ENCODE measurements at places on chromosomes 4 and X.

- DNase-seq: no peak
Observed at GRCh38 chr4:184148738-184149637, 68.7 kb downstream of the ENPP6 start.

DNA sequence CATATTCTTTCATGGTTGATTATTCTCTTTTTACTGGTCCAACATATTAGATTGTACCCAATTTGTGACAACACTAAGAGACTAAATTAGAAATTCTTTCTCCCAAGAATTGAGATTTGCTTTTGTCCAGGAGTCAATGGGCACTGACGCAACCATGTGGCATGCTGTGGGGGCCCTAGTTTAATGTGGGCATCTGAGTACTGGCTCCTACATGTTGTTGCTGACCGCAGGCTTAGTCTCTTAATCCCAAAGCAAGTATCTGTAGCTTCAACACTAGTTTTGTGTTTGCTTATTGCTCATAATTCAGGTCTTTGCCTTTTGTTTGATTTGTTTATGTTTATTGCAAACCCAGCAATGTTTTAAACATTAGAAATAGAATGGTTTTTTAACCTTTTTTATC, 263.4 kb upstream of the NDST4 start:
- DNase-seq: no peak

DNA sequence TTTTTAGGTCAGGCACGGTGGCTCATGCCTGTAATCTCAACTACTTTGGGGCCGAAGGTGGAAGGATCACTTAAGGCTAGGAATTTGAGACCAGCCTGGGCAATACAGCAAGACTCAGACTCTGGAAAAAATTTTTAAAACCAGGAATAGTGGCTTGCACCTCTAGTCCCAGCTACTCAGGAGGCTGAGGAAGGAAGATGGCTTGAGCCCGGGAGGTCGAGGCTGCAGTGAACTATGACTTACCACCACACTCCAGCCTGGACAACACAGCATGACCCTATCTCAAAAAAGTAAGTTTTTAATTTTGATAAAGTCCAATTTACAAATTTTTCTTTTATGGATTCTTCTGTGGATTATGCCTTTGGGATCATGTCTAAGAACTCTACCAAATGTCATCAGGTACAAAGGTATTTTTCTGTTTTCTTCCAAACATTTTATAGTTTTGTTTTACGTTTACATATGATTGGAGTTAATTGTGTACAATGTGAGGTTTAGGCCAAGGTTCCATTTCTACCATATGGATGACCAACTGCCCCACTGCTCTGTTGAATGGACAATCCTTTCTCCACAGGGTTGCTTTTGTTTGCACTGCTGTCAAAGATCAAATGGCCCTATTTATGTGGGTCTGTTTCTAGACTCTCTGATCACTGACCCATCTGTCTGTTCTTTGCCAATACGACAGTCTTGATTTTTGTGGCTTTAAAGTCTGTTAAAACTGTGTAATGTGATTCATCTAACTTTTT, 48.2 kb downstream of the CPLX1 start:
- DNase-seq: no peak

DNA sequence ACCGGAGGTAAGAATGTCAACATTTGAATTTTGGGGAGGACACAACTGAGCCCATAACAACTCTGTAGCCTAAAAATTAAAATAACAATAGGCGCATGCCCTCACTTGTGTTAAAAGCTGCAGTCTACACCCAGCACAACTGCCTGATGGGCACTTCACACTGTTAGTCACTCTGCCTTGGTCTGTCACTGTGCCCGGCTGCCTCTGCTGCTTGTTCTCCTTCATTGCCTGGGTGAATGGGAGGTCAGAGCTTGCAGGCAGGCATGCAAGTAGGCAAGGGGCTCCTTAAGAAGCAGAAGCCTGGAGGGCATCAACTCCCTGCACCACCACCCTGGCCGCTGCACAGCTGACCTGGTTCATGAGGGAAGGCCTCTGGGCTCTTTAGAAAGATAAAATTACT, 374.8 kb downstream of the MID1IP1 start:
- DNase-seq: no peak

DNA sequence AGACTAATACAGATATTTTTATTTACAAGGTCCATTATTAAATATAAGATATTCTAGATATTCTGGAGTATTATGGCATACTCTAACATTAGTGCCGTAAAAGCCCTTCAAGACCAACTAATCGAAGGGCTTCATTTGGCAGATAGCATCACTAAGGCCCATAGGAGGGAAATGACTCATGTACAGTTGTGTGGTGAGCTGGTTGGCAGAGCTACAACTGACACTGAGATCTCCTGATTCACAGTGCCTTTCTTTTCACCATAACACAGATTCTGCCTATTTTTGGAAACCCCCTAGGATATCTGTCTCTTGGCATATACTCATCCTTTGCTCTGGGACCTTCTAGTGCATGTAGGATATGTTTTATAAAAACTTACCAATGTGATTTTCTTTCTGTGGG, 201.7 kb upstream of the AFF2 start:
- DNase-seq: peak; percentile 25

DNA sequence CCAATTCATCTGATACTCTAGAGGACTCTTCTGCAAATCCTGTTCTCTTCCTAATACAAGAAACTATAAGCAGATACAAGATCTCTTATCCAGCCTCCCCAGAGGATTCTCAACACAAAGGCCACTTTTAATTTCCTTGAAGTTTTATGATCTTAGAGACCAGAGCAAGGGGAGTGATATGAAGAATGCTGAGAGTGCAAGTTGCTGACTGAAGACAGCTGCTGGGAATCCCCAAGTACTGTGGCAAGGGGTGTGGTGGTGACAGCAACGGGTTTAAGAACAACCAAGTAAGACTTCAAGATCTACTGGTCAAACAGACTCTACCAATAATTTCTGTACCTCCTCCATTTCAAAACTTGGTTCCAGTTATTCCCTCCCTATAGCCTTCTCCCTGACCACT, 7.0 kb downstream of the AMMECR1 start:
- DNase-seq: no peak

GRCh38 chrX:70168238-70169188, 8.8 kb upstream of the DGAT2L6 start:
- no peak for DNase-seq

- DNase-seq: no peak
Observed at GRCh38 chr4:17072483-17072882, 174.0 kb upstream of the LDB2 start.

DNA sequence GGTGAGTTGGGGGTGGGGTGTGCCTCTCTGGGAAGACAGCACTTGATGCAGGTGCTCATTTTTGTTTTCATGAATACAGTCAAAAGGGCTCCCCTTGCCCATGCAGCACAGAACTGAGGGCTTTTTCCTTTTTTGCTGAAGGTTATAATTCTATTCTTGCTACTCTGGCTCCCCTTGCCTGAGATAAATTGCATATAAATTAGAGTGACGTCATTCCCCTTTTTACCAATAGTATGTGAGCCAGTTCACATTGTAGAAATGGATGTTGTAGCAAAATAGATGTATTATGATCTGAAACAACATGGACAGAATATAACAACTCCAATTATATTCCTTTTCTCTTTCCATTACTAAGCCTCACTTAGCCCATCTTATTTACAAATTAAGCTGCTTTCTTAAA, 28.4 kb downstream of the CXorf58 start:
- no peak for DNase-seq

- DNase-seq: no peak
Observed at GRCh38 chr4:13763707-13764106, 136.2 kb upstream of the BOD1L1 start.

- no peak for DNase-seq
Observed at GRCh38 chrX:39845233-39845632, 252.5 kb downstream of the BCOR start.

GRCh38 chrX:66731398-66731797, 92.5 kb upstream of the EDA2R start:
- peak; percentile 41 for DNase-seq

DNA sequence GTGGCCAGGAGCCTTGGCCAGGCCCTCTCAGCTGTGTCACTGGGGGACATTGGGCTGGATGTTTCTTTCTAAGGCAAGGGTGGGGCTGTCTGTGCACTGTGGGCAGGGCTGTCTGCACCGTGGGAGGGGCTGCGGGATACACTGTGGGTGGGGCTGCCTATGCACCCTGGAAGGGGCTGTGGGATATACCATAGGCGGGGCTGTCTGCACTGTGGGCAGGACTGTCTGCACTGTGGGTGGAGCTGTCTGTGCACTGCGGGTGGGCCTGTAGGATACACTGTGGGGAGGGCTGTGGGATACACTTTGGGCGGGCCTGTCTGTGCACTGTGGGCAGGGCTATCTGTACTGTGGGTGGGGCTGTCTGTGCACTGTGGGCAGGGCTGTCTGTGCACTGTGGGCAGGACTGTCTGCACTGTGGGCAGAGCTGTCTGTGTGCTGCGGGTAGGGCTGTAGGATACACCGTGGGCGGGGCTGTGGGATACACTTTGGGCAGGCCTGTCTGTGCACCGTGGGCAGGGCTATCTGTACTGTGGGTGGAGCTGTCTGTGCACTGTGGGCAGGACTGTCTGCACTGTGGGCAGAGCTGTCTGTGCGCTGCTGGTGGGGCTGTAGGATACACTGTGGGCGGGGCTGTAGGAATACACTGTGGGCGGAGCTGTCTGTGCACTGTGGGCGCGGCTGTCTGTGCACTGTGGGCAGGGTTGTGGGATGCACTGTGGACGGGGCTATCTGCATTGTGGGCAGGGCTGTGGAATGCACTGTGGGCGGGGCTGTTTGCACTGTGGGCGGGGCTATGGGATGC, 31.1 kb downstream of the ACOX3 start:
- DNase-seq: no peak

DNA sequence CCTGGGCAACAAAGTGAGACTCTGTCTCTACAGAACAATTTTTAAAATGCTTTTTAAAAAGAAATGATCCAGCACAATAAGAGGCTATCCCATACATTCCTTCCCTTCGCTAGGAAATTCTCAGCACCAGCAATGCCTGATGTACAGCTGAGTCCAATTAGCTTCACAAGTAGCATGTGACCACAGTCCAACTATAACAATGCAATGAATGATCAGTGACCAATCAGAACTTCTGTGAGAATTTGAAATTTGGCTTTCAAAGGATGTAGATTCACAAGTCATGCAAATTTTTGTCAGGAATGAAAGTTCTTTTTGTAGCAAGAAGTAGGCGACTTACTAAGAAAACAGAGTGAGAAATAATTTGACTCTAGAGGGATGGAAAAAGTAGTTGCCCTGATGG, 278.5 kb upstream of the UGT8 start:
- no peak for DNase-seq

- no peak for DNase-seq
Observed at GRCh38 chr4:81152839-81153713, 61.9 kb downstream of the PRKG2 start.

- peak; percentile 91 for DNase-seq
Observed at GRCh38 chr4:55554453-55555030, 7.8 kb upstream of the CLOCK start.

GRCh38 chr4:160772668-160773067, 1391.1 kb downstream of the FSTL5 start:
- no peak for DNase-seq

GRCh38 chr4:1864076-1865008, 6.9 kb upstream of the NSD2 start:
- DNase-seq: no peak

DNA sequence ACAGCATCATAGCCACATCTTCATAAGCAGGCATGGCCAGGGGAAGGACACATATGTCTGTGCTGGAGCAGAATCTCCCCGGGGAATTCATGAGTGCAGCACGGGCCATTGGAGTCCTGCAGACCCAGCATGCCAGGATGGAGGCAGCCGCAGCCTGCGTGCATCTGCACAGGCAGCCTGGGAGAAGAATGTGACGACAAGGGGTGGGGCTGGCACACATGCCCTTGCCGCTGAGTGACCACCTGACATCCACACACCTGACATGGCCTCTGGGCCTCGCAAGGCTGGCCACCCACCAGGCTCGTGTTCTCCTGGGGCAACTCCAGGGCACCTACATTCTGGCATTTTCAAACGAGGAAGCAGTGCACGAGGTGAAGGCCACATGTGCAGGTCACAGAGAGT, 66.2 kb upstream of the AFAP1 start:
- no peak for DNase-seq

All from Kasumi-1 (cell line).